ENCODE measurements at places on chromosomes 13 and 19.

- no peak for DNase-seq
These were observed 515.4 kb downstream of the DCT start for GRCh38 chr13:93964146-93964512.

- DNase-seq = no peak
These were observed 3.1 kb upstream of the GJB2 start for GRCh38 chr13:20195801-20196200.

- no peak for DNase-seq
These were observed 74.1 kb downstream of the RYR1 start for GRCh38 chr19:38507551-38508127.

DNA sequence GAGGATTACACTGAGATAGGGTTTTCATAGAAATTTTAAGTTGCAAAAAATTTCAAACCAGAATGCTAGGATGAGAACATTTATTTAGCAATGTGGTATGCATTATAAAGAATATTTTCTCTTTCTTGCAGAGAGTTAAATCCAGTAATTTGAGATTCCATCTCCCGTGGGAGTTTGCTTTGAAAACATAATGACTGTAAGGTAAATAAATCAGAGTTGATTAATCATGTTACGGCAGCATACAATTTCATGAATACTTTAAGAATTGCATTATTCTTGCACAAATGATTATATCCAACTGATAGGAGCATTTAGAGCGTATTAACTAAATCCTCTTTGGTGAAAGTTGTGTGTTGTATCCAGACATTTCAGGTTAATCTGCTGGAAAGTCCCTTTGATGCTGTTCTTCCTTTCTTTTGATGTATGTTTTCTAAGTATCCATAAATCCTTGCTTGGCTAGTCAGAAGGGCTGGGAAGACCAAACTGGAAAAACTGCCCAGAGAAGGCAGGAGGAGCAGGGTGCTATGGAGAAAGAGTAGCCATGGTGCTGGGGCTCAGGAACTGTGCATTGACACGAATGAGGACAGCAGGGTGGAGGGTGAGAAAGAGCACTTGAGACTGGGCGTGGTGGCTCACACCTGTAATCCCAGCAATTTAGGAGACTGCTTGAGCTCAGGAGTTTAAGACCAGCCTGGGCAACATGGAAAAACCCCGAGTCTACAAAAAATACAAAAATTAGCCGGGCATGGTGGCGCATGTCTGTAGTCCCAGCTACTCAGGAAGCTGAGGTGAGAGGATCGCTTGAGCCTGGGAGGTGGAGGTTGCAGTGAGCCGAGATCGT lies 4.8 kb upstream of the GJA3 start:
- no peak for DNase-seq

- no peak for DNase-seq
These were observed 1.5 kb downstream of the HIPK4 start for GRCh38 chr19:40388481-40388880.

DNA sequence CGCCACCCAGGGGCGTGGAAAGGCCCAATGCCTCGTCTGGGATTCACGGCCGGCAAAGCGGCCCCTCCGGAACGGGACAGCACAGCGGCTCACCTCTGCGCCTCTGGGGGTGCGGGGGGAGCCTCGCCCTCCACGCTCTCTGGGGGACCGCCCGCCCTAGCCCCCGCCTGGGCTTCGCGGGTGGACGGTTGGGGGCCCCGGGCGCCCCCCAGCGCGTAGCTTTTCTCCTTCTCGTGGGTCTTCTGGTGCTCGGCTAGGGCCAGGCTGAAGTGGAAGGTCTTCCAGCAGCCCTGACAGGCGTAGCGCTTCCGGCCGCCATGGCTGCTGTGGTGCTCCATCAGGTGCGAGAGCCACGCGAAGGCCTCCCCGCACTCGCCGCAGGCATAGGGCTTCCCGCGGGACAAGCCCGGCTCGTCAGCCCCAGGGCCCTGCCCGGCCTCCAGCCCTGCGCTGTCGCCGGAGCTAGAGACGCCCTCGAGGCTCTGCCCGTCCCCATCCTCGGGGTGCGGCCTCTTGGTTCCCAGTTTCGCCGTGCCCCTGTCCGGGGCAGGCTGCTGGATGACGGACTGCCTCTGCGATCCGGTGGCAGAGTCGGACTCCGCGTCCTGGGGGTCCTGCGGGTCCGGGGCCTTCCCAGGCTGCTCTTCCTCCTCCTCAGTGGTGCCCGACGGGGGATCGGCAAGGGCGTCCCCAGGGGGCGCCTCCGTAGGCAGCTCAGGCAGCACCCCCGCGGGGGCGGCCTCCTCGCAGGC lies 13.3 kb downstream of the ZSCAN18 start:
- DNase-seq = no peak

- no peak for DNase-seq
These were observed 4.4 kb downstream of the MED26 start for GRCh38 chr19:16623576-16623975.

- DNase-seq = no peak
These were observed 228.5 kb upstream of the ARGLU1 start for GRCh38 chr13:106796280-106797047.

GRCh38 chr19:1026783-1027649 lies 608 bp downstream of the CNN2 start:
- peak; percentile 57 for DNase-seq

GRCh38 chr19:33811246-33811645 lies 14.6 kb downstream of the KCTD15 start:
- no peak for DNase-seq

- DNase-seq = no peak
These were observed 21.6 kb upstream of the SEMA6B start for GRCh38 chr19:4580961-4581665.

GRCh38 chr13:79003989-79004898 lies 345.3 kb upstream of the OBI1 start:
- no peak for DNase-seq

GRCh38 chr19:29860492-29860891 lies 48.7 kb downstream of the CCNE1 start:
- no peak for DNase-seq

GRCh38 chr13:49044836-49045235 lies 69.1 kb downstream of the FNDC3A start:
- DNase-seq = no peak

DNA sequence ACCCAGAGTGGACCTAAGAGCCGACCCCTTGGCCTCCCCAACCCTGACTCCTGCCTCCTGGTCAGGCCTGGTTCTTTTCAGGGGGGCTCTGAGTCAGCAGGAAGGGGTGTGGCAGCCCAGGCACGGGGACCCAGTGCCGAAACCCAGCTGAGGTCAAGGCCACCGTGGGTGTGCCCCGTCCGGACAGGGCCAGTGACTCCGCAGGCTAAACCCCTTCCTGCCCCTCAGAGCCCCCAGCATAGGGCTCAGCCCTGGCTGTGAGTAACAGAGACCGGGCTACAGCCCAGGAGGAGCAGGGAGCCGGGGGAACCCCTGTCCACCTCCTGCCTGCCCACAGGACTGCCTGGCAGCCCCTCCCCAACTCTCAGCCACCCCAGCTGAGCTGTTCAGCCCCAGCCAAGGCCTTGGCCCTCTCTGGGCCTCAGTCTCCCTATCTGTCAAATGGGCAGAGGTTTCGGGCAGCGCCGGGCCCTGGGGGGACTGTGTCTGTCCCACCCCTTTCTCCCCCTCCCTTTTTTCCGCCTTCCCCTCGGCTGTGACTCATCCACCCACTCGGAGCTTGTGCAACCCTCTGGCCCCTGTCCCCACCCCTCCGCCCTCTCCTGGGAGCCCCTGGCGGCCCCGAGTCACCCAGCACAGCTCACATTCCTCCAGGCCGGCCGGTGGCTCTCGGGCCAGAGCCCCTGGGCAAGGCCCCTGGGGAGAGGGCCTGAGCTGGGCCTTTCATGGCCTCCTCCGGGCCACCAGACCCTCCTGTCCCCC lies 8.6 kb downstream of the ZBTB7A start:
- DNase-seq = peak; percentile 66

- no peak for DNase-seq
These were observed 1.9 kb downstream of the LDLR start for GRCh38 chr19:11090997-11091702.

DNA sequence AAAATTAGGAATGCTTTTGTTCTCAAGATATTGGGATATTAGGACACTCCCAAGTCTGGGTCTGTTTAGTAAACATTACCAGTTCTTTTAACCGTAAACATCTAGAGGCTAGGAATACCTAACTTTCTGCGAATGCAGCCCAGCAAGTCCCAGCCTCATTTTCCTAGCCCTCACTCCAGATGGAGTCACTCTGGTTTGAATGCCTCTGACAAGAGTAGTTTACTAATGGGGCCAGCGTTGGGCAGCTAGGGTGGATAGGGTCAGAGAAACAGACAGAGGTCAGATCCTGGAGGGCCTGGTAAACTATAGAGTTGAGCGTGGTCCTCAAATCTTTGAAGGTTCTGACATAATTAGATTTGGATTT lies 53.6 kb downstream of the WDFY2 start:
- DNase-seq = no peak

DNA sequence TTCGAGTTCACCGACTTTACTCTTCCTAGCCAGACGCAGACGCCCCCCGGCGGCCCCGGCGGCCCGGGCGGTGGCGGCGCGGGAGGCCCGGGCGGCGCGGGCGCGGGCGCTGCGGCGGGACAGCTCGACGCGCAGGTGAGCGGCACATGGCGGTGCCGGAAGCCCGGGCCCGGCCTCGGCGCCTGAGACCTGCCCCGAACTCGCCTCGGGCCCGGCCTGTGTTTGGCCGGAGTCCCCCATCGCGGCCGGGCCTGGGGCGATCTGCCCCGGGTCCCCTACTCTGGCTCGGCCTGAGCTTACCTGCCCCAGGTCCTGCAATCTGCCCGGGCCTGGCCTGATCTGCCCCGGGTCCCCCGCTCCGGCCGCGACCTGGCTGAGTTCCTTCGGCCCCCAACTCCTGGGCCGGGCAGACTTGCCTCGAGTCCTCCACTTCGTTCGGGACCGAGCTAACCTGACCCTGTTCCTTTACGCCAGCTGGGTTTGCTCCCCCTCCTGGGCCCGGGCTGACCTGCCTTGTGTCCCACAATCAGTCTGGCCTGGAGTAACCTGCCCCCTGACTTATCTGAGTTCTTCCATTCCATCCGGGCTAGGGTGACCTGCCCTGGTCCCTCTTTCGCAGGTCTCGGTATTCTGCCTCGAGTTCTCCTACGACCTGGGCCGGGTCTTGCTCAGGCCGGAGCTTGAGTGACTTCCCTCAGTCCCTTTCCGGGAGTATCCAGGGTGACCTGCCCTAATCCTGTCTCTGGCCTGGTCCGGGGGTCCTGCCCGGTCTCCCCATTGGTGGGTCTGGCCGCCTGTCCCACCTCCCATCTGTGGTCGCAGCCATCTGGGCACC lies 764 bp downstream of the UPF1 start:
- peak; percentile 46 for DNase-seq

DNA sequence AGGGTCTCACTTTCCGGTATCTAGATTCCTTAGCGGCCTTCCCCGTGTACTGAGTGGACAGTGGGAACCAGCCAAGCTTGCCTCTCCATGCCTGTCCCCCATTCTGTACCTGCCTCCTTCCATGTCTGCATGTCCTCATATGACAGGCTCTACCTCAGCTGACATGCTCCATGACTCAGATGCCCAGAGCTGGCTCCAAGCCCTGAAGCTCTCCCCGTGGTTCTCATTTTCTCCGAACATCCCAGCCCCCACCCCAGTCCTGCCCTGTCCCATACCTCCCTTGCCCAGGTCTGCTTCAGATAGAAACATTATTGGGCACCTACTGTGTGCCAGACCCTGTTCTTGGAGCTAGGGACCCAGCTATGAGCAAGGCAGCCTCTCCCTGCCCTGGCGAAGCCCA lies 17.1 kb upstream of the SHFL start:
- DNase-seq = no peak

- DNase-seq = no peak
These were observed 2.2 kb upstream of the TBXA2R start for GRCh38 chr19:3608750-3609322.

DNA sequence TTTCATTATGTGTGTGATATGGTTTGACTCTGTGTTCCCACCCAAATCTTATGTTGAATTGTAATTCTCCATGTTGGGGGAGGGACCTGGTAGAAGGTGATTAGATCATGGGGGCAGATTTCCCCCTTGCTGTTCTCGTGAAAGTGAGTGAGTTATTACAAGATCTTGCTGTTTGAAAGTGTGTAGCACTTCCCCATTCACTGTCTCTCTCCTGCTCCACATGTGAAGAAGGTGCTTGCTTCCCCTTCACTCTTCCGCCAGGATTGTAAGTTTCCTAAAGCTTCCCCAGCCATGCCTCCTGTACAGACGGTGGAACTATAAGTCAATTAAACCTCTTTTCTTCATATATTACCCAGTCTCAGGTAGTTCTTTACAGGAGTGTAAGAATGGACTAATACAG lies 54.3 kb upstream of the SERTM1 start:
- no peak for DNase-seq

- DNase-seq = no peak
These were observed 1.8 kb downstream of the CDX2 start for GRCh38 chr13:27967203-27967735.

DNA sequence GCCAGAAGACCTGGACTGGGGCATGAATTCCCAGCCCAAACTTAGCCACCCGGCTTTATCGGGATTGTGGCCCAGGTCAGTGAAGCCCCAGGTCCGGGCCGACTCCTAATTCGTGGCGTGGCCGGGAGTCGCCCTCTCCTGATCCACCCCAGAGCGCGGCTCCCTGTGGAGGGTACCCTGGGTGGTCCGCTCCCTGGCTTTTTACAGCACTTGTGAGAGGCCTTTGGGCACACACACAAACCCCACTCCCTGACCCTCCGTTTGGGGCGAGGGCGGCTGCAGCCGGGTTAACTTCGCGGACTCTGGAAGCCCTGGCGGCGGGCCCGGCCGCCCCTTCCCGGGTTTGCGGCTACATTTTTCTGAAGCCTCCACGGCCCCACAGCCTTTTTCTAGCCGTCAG lies 56.4 kb downstream of the ZNF568 start:
- DNase-seq = no peak

GRCh38 chr19:10748927-10749434 lies 31.1 kb downstream of the DNM2 start:
- no peak for DNase-seq

GRCh38 chr19:1265615-1266128 lies 3.5 kb upstream of the CIRBP start:
- peak; percentile 58 for DNase-seq

DNA sequence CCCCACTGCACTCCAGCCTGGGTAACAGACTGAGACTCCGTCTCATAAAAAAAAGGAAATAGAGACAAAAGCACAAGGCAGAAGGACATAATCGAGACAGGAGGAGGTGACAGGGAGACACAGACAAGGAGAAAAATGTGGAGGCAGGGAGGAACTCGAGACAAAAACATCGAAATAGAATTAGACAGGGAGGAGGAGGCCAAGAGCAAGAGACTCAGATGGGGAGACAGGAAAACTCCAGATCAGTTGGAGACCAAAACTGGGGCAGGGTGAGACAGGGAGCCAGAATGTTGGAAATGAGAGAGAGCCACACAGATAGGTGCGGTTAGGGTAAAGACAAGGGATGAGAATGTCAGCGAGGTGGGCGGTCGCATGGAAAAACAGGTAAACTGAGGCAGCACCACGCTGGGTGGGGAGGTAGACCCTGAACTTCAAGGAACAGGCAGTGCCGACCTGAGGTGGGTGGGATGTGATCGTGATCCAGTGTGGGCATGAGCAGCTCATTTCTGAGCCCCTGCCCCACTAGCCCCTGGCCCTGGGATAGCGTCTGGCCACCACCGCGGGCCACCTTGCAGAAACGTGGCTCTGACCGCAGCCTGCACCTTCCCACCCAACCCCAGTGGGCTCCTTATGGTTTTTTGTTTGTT lies 15.2 kb downstream of the CYTH2 start:
- no peak for DNase-seq
